Hematopoietic multipotent progenitor cell (in vitro differentiated cells): ENCODE measurements at places on chromosomes 16 and 17. TPM values are rescaled to one million over a fixed set of nuclear protein-coding genes. Genes with fewer than 3 reads are reported as not detected.

IRX6 gene
- not detected for total RNA-seq

MRPL45 gene
- total RNA-seq = 39.6 TPM

GRCh38 chr16:69423189-69423588 lies 1.2 kb upstream of the CYB5B start:
- DNase-seq = no peak

DNA sequence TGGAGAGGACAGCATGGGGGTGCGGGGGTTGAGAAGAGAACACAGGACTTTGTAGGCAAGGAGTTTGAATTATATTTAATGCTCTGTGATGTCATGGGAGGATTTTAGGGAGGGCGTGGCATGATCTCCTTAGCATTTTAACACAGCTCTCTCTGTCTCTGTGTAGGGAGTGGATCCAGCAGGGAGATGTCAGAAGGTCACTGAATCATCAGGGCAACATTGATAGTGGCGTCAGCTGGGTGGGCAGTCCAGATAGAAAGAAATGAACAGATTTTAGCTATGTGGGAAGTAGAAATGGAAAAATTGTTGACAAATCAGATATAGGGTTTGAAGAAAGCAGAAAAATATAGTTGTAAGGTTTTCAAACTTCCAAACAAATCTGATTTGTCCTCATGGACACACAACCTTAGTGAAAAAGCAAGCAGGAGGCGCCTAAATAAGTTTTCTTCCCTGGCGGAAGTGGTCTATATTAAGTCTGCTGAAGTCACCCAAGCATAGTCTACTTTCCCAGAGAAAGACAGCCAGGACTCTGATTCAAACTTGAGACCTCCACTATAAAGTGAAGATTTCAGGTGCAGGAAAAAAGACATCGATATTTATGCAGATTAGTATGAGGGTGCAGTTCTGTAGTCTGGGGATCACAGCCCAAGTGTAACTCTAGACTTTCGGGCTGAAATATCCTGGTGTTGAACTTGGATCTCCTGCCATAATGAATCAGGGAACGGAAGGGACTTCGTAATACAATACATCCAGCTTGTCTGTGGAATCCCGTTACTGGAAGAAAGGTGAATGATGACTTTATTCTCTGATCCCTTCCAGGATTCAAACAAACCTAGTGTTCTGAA lies 10.1 kb upstream of the PCTP start:
- no peak for DNase-seq

GRCh38 chr16:74052016-74052415 lies 244.6 kb upstream of the PSMD7 start:
- DNase-seq = no peak

GRCh38 chr16:68319185-68319908 lies 8.5 kb downstream of the PRMT7 start:
- DNase-seq = no peak
